ENCODE measurements at places on chromosomes 3 and 15.

DNA sequence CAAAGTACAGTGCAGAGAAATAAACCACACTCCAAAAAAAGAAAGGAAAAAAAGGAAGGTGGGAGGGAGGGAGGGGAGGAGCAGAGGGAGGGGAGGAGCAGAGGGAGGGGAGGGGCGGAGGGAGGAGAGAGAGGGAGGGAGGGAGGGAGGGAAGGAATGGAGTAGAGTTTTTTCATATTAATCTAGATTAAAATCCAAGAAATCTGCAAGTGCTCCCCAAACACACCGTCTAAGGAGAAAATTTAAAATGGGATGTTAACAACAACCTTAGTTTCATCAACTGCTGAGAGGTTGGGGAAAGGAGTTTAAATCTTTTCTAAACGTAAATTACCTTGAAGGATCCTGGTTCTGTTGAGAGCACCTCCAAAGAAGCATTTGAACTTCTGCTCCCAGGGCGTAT, 6.6 kb downstream of the FSIP1 start:
- DNase-seq, result no peak

GRCh38 chr3:27591312-27592210, 107.4 kb upstream of the SLC4A7 start:
- no peak for DNase-seq

DNA sequence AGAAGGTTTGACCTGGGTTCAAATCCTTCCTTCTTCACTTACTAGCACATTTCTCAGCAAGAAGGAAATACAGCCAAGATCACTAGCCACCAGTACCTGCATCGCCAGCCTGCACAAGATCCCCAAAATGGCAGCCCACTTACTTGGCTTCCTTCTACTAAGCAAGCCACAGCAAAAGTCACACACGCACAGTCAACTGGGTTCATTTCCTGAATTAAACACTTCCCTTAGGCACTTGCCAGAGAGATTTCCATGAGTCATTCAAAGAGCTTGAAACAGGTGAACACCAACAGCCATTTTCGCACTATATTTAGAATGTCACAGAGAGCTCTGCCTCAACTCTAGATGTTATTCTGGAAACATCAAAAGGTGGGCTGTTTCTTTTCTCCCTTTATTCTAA, 42.6 kb downstream of the MGLL start:
- DNase-seq, result no peak

DNA sequence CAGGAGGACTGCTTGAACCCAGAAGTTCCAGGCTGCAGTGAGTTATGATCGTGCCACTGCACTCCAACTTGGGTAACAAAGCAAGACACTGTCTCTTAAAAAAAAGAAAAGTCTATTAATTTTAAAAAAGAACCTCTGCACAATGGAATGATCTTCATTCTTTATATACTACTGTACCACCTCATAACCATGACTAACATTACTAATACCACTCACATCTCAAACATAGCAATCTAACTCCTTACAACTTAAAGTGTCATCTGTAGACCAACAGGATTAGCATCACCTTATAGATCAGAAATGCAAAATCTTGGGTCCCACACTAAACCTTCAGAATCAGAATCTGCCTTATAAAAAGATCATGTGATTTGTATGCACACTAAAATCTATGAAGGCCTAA, 48.8 kb upstream of the MAP4 start:
- no peak for DNase-seq

DNA sequence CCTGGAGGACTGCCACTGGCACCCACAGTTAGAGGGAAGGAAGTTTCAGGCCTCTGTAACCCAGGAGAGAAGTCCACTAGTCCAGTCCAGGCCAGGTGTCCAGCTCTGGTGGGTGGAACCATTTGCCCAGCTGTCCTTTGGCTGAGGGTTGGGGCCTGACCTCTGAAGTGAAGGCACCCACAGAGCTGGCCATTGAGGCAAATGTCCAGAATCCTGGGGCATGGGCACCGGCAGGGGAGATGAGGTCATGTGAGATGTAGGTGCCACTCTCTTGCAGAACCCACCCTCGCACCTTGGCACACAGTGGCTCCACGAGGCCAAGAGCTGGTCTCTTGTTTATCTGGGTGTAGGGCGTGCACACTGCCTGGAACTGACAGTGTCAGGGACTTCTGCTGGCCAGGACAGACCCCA, 162.8 kb downstream of the SMAD6 start:
- DNase-seq, result no peak

DNA sequence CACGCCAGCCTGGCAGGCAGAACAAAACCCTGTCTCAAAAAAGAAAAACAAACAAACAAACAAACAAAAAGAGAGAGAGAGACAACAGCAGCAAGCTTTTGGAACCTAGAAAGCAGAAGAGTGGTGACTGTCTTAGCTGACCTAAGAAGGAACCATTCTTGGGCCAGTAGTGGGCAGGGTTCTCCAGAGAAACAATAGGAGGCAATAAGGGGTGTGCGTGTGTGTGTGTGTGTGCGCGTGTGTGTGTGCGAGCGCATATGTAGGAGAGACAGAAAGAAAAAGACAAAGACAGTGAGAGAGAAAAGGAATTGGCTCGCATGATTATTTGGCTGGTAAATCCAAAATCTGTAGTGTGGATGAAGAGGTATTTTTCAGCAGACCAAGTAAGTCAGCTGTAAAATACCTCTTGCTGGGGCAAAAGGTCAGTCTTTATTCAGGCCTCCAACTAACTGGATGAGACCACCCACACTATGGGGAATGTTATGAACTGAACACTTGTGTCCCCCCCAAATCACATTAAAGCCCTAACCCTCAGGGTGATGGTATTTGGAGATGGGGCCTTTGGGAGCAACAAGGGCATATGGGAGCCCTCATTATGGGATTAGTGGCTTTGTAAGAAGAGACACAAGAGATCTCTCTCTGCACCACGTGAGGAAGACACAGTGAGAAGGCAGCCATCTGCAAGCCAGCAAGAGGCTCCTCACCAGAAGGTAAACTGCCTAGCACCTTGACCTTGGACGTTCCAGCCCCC, 15.1 kb upstream of the BLM start:
- DNase-seq, result no peak
